ENCODE measurements at places on chromosomes 2 and 18.

DNA sequence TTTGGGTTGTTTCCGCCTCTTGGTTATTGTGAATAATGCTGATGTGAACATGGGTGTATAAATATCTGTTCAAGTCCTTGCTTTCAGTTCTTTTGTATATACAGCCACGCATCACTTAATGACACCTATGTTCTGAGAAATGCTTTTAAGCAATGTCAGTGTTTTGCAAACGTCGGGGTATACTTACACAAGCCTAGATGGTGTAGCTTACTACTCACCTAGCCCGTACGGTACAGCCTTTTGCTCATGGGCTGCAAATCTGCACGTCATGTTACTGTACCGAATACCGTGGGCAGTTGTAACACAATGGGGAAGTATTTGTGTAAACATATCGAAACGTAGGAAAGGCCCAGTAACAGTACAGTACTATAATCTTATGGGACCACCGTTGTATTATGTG, 12.4 kb downstream of the RALB start:
- no peak for DNase-seq

- DNase-seq = no peak
These were observed 39.3 kb downstream of the TRABD2A start for GRCh38 chr2:84841577-84841976.

DNA sequence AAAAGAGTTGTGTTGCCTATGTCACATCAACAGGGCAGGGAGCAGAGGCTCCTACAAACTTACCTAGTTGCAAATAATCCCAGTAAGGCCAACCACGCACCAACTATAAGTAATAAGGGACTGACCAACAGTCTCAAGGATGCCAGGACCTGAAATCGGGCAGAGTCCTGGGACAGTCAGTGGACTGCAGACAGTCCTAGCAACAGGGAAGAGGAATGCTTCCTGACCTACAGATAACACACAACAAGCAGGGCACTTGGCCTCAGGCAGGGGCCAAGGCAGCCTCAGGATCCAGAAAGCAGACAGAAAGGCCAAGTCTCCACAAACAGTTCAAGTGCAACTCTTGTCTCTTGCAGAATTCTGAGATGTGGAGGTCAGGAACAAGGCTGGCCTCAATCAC, 56.2 kb downstream of the GALNT14 start:
- no peak for DNase-seq

- DNase-seq = no peak
These were observed 595 bp downstream of the PARD6G start for GRCh38 chr18:80246445-80247392.

DNA sequence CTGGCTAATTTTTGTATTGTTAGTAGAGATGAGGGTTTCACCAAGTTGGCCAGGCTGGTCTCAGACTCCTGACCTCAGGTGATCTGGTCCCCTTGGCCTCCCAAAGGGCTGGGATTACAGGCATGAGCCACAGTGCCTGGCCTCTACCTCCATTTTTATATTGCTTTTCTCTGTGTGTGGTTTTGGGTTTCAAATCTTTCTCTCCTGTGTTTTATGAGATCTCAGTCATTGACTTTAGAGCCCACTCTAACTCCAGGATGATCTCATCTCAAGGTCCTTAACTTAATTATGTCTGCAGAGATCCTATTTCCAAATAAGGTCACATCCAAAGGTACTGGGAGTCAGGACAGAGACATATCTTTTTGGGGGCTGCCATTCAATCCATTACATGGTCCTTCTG, 24.7 kb downstream of the ARL4C start:
- no peak for DNase-seq

- DNase-seq = no peak
These were observed 54.6 kb upstream of the MAP4K3 start for GRCh38 chr2:39491653-39492052.

GRCh38 chr18:36294031-36294430, 3.5 kb upstream of the FHOD3 start:
- DNase-seq = no peak

GRCh38 chr2:237920673-237921072, 46.1 kb upstream of the UBE2F start:
- no peak for DNase-seq

GRCh38 chr2:43977677-43978375, 18.0 kb downstream of the LRPPRC start:
- no peak for DNase-seq
